ENCODE measurements at places on chromosomes 13 and 19.

DNA sequence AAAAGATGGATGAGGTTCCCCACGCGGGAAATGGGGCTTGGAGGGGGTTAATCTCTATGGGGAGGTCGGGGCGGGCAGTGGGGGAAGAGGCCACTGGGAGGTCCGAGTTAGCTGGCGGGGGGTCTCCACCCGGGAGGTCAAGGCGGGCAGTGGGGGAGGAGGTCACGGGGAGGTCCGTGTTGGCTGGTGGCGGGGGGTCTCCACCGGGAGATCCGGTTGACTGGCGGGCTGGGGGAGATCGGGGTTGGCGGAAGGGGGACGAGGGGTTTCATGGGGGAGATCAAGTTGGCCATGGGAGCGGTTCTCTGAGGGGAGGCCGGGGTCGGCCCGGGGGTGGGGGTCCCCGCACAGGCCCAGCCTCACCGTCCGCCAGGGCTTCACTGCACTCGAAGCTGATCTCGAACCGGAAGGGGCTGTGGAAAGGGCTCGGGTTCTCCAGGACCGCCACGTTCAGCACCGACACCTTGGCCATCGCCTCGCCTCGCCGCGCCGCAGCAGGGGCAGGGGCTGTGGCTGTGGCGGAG, 342 bp downstream of the ASF1B start:
- no peak for DNase-seq

GRCh38 chr19:2276429-2276986, 5.5 kb downstream of the PEAK3 start:
- DNase-seq: no peak

- no peak for DNase-seq
Measured at GRCh38 chr13:98652721-98653462, 76.0 kb upstream of the STK24 start.

GRCh38 chr13:114309806-114310410, 4.4 kb upstream of the CHAMP1 start:
- DNase-seq: no peak

- no peak for DNase-seq
Measured at GRCh38 chr19:58054901-58055874, 3.9 kb upstream of the ZNF135 start.

GRCh38 chr19:46975925-46976782, 43.5 kb upstream of the NPAS1 start:
- peak; percentile 98 for DNase-seq

DNA sequence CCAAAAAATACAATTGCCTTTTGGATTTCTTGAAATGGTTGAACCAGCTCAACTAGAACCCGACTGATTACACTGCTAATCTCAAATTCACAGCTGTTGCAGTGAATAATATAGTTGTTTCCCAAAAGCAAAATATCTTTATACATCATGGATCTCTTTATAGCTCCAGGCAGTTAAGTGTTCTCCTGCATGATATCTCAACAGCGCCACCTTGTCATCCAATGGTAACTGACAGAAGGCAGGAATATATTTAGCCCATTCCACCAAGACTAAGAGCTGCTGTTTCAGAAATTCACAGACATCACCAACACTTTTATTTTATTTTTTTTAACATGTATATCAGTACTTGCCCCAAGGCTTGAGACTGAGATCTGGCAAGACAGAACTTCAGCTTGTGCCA, 1141.0 kb upstream of the PRR20A start:
- no peak for DNase-seq

- no peak for DNase-seq
Measured at GRCh38 chr19:17021328-17021727, 5.3 kb downstream of the CPAMD8 start.

All from fibroblast of skin of back (primary cell).